KG1 (cell line): ENCODE measurements at places on chromosomes 11 and 22.

DNA sequence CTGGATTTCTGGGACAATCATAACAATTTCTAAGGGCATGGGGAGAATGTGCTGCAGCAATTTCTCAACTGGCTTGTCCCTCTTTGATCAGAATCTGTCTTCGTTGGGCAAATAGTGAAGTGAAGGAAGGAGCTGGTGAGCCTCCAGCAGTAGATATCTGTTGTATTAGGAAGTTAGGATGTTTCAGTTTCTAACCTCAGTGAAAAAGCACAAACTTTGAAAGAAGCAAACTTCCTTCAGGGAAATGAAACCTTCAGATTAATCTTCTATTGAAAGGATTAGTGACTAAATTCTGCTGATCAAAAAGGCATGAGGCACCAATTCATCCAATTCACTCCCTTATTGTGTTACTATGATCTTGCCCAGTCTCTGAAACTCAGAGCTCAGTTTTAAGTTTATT lies 24.3 kb downstream of the LMO2 start:
- no peak for DNase-seq

DNA sequence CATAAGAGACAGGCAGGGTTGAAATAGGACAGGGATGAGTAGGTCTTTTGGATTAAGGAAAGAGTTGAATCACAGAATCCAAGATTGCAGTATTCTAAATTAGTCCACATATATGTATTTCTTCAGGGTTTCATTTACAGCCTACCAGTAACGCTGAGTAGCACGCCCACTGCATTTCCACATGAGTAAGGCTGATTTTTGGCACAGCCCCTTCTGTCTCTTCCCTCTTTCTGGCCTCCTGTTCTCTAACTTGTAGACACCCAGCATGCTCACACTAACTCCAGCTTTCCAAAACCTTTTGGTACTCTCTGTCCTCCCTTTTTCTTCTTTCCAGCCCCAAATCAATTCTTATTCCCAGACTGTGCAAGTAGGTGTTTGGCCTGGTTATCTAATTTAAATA lies 3.7 kb upstream of the SIK2 start:
- no peak for DNase-seq

DNA sequence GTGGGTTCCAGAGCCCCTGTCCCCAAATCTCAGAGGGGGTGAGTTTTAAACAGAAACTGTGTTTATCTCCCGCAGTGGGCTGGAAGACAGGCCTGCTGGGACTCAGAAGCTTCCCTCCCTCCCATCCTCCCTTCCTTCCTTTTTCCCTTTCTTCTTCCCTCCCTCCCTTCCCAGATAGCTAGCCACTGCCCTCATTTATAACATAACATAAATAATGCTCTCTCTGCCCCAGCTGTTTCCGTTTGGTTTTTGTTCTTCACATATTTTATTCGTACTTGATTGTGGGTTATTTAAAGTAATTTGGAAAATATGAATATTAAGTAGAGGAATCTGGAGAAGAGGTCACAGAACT lies 140.9 kb downstream of the TEAD1 start:
- DNase-seq, result no peak

- no peak for DNase-seq
These were observed 4.5 kb upstream of the PPP2R1B start for GRCh38 chr11:111770581-111771134.
